ENCODE measurements at places on chromosomes 2 and 18.

- no peak for DNase-seq
Measured at GRCh38 chr2:33426666-33427231, 49.7 kb upstream of the RASGRP3 start.

DNA sequence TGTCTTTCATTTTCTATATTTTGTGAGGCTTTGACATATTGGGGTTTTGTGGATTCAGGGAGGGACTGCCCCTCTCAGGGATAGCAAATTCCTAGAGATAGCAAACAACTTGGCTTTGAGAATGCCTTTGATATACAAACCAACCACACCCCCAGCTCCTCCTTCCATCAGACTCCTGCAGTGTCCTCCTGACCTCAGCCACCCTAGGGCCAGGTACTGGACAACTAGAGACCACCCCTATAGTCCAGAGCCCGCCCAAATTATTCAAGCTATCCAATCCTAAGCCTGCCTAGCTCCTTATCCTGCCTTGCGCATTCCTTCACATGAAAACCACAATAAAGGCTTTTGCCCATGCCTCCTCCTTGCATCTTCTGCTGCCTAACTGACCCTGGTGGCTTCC is 22.9 kb upstream of the STAM2 start:
- DNase-seq: no peak

DNA sequence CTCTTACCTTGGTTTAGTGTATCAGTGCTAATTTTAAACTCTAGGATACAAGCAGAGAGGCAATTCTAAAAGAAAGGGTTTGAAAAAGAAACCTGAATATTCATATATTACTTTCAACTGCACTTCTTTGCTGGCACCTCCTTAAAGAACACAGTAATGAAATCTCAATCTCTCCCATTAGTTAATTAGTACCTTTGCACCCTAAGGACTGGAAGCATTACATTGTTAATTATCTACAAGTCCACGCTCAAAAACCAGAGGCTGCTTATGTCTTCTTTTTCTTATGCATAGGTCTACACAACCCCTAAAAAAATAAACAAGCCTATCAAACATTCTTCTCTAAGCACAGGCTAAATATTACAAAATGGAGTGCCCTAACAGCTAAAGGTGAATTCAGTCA is 20.2 kb downstream of the EPHA4 start:
- DNase-seq: no peak

- DNase-seq: no peak
Measured at GRCh38 chr2:108447947-108448677, 894 bp upstream of the GCC2 start.

- no peak for DNase-seq
Measured at GRCh38 chr18:8616028-8616401, 6.8 kb downstream of the RAB12 start.

DNA sequence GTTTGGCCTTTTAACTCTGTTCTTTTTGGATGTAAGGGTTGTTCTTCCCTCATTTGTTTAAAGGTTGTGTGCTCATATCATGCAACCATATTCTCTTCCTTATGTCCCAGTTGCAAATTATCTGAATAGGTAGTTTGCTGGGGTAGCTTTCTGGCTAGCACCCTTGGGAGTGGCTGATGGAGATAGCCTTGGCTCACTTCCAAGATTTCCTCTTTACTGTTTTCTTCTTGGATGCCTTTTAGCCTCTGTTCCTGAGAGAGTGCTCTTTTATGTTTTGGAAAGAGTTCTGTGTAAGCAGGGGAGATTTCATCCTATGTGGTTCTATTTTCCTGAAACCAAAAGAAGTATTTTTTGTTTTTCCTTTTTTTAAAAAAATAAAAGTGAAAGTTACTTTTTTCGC is 25.4 kb downstream of the USP14 start:
- DNase-seq: no peak

DNA sequence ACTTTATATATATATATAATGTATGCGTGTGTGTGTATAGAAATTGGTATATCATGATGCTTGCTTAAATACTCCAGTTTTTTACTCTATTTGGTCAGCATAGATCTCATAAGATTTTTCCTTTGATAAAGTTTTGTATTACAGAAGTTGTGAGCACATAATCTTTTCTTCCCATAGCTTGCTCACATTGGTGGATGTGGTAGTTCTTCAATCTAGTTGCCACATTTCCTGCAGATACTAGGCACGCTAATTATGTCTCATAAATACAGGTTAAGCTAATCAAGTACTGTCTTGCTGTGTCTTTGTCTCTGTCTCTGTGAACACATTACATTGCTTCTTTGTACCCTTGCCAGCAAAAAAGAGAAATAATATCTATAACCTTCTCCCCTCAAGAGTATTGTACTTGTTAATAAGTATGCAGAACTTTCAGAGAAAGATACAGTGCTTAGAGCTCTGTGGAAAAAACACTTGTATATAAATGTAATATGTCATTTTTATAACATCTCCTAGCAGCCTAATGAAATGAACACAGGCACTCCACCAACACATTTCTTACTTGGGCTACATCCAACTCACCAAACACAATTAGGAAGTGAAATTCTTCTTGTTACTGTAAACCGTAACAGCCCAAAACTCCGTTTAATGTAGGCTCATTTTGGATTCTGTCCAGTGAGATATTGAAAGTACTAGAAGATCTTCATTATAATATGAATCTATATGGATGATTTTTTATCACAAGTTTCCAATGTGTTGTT is 306.7 kb upstream of the SLC8A1 start:
- no peak for DNase-seq

DNA sequence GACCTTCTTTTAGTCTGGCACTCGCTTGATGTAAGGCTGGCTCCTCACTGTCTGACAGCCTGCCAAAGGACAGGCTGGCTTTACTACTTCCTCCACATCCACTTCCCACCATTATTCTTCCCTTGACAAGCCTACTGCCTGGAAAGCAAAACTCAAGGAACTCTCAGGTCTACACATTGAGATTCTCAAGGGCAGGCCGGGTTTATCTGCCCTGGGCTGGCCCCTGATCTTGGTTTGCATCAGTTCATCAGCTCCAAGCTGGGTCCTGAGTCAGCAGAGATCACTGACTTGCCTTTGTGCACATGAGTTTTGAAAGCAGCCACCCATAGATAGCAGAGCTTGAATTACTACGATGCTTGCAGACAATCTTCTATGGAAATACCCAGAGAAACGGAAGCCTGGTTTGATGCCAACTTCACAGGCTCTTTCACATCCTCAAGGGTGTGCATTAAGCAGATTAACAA is 53.9 kb downstream of the KCTD18 start:
- DNase-seq: no peak

GRCh38 chr2:192194265-192194865 is 368 bp downstream of the TMEFF2 start:
- DNase-seq: no peak

DNA sequence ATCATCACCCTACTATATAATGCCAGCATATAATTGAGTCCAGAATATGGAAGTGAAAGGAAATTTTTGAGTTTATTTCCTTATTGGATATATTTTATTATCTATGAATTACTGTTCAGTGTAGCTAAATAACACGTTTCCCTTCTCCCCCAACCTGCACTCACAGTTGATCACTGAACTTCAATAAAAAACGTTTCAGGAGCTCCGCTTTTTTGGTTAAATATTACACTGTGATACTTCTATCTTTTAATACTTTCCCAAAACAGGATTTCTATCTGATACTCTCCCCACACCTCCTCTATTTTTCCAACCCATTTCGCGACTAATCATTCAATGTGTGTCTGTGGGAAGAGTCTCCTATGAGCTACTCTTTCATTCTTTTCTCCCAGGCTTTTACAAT is 7.2 kb downstream of the VSNL1 start:
- DNase-seq: no peak

DNA sequence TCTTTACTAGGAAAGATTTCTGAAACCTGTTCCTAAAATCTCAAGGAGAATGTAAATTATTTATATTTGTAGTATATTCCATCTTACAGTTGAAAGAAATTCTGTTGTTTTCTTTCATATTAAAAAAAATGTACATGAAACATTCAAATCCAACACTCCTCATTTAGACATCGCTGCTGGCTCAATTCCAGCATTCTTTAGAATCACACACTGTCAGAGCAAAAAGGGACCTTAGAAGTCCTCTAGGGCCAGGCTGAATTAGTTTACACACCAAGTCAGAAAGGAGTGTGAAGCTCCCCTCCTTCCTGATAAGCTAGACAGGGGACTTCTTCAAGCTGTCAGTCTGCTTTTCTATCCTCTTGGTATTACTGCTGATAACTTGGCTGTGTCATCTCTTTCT is 158.6 kb upstream of the LTBP1 start:
- DNase-seq: no peak

- no peak for DNase-seq
Measured at GRCh38 chr2:197212344-197213262, 98.0 kb downstream of the ANKRD44 start.

DNA sequence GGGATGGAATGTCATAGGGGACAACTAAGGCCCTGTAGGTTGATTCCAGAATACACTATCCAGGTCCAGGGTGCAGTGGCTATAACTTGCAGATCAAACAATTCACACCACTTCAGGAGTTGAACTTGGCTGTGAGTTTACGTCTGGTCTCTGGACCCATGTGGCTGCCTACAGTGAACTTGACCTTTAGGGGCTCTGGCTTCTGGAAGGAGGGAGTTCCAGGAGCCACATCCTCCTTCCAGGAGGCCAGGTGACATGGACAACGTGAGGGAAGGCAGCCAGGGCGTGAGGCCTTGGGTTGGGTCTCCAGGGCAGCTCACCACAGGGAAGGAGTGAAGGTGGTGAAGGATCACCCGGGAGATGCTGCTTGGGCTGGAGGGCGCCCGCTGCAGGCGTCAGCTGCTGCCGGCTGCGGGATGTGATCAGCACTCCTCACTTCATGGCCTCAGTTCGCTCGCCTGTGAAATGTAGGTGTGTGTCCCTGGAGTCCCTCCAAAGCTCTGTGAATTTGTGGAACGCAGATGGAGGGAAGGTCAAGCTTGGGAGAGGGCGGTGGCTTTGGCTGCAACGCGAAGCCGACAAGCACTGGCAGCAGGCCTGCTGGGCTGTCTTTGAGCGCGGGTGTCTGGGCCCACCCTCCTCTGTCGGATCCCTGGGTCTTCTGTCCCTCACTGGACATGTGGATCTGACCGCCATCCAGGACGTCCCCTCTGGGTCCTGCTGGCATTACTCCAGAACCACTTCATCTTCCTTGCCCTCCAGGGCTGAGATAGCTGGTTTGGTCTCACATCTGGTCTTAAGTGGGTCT is 146.5 kb downstream of the GLI2 start:
- no peak for DNase-seq

GRCh38 chr18:48030616-48031480 is 100.4 kb upstream of the SMAD2 start:
- no peak for DNase-seq

- no peak for DNase-seq
Measured at GRCh38 chr2:31193806-31194205, 23.5 kb downstream of the CAPN14 start.

GRCh38 chr2:178069551-178069950 is 3.0 kb downstream of the PDE11A start:
- DNase-seq: no peak

GRCh38 chr18:77164026-77164425 is 31.4 kb upstream of the MBP start:
- DNase-seq: no peak

DNA sequence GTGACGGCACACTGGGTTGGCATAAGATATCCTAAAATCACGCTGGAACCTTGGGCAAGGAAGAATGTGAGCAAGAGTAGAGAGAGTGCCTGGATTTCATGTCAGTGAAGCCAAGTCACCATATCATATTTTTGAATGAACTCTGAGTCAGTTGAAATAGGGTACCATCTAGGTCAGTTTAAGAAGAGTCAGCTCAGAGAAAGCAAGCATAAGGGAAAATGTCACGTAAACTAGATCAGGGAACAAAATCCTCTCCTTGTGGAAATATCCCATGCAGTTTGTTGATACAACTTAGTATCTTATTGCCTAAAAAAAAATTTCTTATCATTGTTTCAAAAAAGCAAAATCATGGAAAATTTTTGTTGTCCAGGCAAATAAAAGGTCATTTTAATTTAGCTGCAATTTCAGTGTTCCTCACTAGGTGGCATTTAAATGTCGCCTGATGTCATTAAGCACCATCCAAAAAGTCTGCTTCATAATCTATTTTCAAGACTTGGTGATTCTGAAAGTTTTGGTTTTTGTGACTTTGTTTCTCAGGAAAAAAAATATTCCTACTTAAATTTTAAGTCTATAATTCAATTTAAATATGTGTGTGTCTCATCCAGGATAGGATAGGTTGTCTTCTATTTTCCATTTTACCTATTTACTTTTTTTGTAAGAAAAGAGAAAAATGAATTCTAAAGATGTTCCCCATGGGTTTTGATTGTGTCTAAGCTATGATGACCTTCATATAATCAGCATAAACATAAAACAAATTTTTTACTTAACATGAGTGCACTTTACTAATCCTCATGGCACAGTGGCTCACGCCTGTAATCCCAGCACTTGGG is 19.6 kb downstream of the RSAD2 start:
- no peak for DNase-seq

- no peak for DNase-seq
Measured at GRCh38 chr2:11744631-11745394, 1.6 kb upstream of the LPIN1 start.

DNA sequence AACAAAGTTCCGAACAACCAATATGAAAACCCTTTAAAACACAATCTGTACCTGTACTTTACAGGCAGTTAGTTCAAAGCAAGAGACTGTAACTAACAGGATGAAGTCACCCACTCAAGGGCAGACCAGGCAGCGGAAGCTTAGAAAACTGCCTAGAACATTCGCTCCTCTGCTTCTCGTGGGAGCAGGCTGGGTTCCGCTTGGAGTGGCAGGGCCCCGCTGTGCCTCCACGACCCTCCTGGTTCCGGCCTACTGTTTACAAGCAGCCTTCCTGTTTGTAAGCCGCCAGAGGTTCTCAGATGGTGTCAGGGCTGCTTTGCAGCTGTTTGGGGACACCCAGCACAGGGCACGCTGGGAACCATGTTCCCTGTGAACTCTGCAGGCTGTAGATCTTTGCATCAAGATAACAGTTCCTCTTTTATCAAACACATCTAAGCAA is 31.3 kb downstream of the CIB4 start:
- no peak for DNase-seq

DNA sequence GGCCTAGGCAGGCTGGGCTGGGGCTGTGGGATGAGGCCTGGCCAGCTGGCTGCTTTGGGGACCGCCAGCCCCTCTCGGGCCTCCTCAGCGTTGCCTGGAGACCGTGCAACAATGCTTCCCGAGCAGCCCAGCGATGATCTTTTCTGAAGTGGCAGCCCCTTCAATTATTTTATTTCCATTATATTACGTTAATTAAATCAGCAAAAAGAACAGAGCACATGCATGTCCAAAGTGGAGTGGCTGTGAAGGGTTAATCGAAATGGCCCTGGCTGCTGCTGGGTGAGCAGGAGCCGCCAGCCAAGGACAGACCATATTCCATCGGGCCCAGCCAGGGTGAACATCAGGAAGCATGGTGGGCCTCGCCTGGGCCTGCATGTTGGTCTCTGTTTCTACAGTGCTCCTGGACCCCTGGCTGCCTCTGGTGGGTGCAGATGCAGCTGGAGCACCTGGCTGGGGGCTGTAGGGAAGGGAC is 245.5 kb downstream of the MYCN start:
- no peak for DNase-seq

GRCh38 chr2:100623033-100623715 is 60.4 kb downstream of the PDCL3 start:
- DNase-seq: no peak

GRCh38 chr18:64650068-64650467 is 501.2 kb upstream of the LINC00305 start:
- no peak for DNase-seq

GRCh38 chr2:14891546-14891945 is 259.0 kb downstream of the LRATD1 start:
- no peak for DNase-seq
